Fibroblast of skin of back (primary cell): ENCODE measurements at places on chromosomes 13 and 19.
A peak's percentile ranks its signal among the peaks of the same experiment; 100 is the strongest.

DNA sequence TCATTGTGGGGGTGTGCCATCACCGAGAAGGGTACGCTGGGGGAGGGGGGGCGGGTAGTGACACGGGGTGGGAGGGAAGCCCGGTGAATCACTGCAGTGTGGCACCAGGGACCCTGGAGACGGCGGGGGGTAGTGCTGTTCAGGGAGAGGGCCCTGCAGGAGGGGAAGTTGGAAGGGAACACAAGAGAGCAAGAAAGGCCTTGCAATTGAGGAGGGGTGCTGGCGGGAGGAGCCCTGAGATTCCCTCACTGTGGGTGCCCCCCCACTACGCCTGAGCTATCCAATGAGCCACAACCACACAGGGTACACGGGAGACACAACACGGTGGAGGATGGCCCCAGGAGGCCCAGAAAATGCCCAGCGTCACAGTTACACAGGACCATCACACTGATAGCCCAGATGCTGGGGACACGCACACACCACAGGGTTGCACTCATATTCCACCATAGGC is 516 bp upstream of the ATP1A3 start:
- DNase-seq, result no peak

GRCh38 chr19:2253106-2254063 is 2.8 kb downstream of the JSRP1 start:
- DNase-seq, result no peak

- DNase-seq, result no peak
Observed at GRCh38 chr13:77476456-77476855, 59.0 kb upstream of the SCEL start.

- DNase-seq, result no peak
Observed at GRCh38 chr19:45865269-45865948, 1.3 kb downstream of the FOXA3 start.

DNA sequence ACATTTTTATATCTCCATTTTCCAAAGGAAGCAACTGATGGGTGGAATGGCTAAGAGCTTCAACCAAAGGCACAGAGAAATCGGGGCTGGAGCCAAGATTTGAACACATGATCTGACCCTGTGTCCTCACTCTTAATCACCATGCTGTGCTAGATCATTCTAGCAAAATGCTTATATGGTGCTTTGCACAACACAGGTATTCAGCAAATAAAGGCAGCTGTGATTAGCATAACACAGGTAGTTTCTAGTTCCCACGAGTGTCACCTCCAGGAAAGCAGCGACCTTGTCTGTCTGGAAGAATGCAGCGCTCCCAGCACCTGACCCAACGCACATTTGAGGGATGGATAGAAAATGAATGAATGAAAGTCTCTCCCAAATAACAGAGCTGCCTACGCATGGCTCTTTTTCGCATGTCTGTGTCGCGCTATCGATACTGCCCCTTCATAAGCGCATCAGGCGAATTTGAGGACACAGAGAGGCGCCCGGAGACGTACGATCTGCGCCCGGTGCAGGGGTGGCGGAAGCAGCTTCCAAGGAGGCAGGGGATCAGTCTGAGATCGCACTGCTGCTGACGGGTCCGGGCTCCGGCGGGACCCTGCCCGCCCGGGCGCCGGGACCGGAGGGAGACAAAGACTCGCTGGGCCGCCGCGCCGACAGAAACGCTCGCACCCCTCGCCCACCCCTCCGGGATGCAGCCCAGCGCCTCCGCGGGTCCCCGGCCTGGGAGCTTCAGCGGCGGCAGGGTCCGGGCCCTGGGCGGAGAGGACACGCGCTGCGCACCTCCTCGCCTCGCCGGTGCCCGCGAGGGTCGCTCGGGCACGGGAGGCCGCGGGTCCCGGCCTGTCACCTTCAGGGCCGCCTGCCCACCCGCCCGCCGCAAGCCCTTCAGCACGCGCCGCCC is 609 bp downstream of the EPS15L1 start:
- DNase-seq, result peak; percentile 29

DNA sequence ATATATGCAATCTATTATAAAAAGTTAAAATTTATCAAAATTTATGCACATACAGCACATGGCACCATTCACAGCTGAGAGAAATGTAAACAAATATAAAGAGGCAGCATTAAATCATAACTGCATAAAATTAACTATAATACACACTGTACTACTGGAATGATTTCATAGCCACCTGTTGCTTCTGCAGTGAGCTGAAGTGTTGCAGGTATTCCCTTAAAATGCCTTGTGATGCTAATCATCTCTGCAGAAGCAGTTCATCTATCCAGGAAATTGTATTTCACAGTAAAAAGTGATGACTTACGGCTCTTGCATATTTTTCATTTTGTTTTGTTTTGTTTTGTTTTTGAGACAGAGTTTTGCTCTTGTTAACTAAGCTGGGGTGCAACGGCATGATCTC is 82.1 kb downstream of the STOML3 start:
- DNase-seq, result no peak

- DNase-seq, result no peak
Observed at GRCh38 chr19:33630880-33631608, 9.3 kb downstream of the CHST8 start.

- DNase-seq, result peak; percentile 90
Observed at GRCh38 chr13:44331912-44332851, 41.4 kb upstream of the SERP2 start.

DNA sequence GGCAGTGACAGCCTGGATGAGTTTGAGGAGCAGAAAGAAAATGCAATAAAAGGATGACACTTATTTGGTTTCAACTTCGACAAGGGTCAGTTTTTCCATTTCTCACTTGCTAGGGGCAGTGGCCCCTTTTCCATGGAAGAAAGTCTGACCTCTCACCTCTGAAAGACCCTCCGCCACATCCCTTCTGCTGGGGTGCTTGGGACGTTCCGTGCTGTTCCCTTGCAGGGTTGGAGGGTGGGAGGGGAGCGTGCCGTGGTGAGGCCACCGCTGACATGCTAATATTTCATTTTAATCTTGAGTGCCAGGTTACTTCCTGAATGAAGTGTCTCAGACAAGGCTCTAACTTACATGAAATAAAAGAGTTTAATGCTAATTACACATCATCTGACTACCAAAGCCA is 5.2 kb upstream of the ZNF536 start:
- DNase-seq, result no peak

DNA sequence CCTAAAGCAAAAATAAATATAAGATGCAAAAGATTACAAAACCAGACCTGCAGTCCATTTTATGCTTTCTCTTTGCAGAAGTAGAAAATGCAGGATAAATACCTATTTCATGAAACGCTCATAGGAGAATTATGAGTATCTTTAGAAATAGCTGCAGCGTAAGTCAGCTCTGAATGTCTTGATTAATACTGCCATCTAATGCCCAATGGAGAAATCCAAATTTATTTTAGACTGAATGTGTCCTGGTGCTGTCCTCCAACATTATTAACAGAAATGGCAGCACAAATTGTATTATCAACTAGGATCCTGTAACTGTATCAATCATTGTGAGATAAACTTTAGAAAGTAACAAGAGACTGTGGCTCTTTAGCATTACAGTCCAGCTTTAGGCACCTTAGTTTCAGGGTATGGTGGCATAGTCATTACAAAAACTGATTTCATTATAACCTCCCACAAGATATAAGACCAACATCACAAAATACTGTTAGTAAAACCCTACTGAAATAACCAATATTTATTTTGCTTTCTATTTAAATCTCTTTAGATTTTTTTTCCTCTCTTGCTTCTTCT is 162.1 kb upstream of the MIR17HG start:
- peak; percentile 46 for DNase-seq

DNA sequence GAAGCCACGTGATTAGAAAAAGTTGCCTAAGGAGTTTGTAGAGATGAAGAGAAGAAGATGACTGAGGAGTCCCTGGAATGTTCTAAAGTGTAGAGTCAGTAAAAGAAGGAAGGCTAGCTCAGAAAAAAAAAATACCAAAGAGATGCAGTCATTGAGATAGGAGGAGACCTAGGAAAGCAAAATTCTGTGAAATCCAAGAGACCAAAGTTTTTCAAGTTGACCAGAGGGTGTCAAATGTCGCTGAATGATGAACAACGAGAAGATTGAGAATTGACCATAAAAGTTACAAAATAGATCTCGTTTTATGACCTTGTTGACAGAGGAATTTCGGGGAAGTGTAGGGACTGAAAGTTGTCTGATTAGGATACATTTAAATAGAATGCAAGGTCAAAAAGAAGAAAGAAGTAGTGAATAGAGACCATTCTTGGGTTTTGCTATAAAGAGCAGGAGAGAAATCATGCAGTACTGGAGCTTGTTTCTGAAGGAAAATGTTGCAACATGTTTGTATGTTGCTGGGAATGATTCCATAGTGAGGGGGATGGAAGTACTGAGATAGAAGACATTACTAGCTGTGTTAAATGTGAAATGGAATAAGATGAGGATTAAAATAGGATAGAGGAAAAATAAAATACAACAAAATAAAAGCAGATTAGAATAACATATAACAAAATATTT is 30.2 kb upstream of the HTR2A start:
- DNase-seq, result peak; percentile 56

- peak; percentile 79 for DNase-seq
Observed at GRCh38 chr13:99658261-99658991, 157.2 kb downstream of the TM9SF2 start.

DNA sequence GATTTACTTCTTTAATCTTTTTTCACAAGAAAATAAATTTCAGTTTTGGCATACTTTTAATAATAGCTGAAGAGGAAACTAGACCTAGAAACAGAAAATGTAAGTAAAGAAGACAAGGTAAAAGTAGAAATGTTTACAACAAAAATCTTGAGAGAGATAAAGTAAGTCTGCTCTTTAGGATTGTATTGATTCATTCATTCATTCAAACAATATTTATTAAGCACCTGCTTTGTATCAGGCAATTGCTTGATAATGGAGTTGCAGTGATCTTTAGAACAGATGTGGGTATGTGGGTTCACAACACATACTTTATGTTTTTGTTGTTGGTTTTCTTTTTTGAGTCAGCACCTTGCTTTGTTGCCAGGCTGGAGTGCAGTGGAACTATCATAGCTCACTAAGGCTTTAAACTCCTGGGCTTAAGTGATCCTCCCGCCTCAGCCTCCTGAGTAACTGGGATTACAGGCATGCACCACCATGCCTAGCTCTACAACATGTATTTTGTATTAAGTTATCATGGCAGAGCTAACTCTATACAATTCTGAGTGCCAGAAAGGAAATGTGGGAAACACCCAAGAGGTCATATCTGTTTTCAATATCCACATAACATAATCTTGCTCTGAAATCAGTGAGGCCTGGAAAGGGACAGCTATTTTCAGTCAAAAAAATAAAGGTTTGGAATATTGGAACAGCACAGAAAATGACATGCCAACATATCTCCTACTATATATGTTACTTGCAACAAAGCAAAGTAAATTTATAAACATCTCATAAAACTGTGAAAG is 8.8 kb upstream of the SPART start:
- no peak for DNase-seq

GRCh38 chr19:27779954-27780353 is 1433.0 kb downstream of the UQCRFS1 start:
- no peak for DNase-seq

- peak; percentile 95 for DNase-seq
Observed at GRCh38 chr13:107025991-107026390, 458.1 kb upstream of the ARGLU1 start.

DNA sequence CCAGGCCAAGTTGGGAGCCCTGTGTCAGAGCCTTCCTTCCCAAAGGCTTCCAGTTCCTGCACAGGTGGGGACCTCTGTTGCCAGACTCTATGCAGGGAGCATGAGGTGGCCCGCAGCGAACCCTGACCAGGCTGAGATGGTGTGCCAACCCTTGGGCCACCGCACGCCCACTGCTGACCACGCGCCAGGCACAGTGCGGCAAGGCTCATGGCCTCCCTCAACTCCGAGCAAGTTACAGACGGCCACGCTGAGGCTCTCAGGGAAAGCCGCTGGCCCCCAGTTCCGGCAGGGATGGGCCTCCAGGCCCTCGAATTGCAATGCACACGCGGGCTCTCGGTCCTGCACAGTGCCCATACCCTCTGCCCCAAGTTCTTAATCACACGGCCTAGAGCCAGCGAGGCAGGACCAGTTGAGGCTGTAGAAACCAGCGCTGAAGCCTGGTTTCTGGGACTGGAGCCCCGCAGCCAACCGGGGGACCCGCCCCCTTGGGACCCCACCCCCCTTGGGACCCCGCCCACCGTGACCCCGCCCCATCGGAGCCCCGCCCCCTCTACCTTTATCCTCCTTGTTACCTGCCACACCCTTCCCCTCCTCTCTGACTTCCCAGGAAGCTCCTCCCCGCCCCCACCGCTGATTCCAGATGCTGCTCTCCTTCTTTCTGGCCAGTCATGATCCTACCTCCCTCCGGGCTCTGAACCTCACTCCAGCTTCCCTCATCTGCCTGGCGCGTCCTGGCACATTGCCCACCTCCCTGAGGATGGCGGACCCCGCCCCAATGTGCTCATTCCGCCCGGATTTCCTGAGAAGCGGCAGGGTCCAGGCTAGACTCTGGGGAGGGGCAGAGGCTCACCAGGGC is 6.0 kb downstream of the PEX11G start:
- DNase-seq, result peak; percentile 18

DNA sequence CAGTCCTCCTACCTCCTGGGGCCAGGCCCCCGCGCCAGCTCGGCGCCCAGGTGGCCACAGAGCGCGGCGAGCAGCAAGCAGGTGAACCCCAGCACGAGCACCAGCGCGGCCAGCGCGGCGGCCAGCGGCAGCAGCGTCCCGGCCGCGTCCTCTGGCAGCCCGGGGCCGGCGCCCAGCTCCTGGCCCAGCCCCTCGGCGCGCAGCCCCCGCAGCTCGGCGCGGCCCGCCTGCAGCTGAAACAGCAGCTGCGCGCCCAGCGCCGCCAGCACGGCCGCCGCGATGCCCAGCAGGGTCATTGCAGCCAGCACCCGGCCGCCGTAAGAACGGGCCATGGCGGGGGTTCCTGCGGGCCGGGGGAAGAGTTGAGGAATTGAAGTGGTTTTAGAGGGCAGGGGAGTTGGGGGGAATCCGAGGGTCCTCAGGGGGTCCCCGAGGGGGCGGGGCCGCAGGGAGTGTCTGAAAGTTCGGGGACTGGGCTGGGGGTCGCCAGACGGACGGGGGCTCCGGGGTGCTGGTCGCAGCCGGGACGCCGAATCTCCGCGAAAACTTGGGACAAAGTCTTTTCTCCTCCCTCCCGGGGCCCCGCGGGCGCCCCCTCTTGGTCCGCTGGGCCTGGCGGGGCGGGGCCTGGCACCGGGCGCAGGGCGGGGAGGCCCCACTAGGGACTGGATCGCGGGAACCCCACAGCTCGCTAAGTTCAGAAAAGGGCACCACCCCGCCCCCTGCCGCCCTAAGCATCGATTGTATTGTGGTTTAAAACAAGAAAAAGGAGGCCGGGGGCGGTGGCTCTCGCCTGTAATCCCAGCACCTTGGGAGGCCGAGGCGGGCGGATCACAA is at the start of gene TMEM221:
TSS of gene TMEM221 (minus strand) at position 538 of the 837 bp plus-strand sequence. CDS start at position 332, 206 bp downstream.
- DNase-seq, result peak; percentile 31

GRCh38 chr19:8466018-8466417 is 21.2 kb downstream of the HNRNPM start:
- DNase-seq, result no peak

GRCh38 chr13:40984668-40985366 is 34.3 kb downstream of the ELF1 start:
- DNase-seq, result no peak

- no peak for DNase-seq
Observed at GRCh38 chr13:34733721-34734120, 208.3 kb upstream of the NBEA start.
